M059J (cell line): ENCODE measurements at places on chromosomes 5 and 9.

DNA sequence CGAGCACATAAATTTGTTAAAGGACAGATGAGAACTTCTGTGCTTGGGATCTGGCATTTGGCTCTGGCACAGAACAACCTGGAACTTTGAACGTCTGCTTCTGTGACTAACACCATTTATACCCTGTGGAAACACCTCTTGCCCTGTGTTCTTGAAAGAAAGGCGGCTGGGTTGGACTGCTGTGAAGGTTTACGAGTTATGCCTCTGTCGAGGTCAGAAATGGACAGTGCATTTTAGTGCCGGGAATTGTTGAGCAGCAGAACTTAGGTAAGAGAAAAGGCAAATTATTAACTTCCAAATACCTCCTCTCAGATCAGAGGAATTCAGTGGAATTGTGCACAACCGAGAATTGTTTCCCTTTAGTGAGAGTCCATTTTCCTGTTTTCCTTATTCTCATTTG lies 14.1 kb upstream of the INIP start:
- no peak for DNase-seq

GRCh38 chr5:75199946-75200345 lies 36.7 kb downstream of the ANKRD31 start:
- DNase-seq, result no peak

- no peak for DNase-seq
Measured at GRCh38 chr5:173830421-173830820, 57.7 kb upstream of the CPEB4 start.

- DNase-seq, result peak; percentile 28
Measured at GRCh38 chr9:18331808-18332209, 142.1 kb upstream of the ADAMTSL1 start.

GRCh38 chr9:4573634-4574389 lies 83.5 kb downstream of the SLC1A1 start:
- no peak for DNase-seq

DNA sequence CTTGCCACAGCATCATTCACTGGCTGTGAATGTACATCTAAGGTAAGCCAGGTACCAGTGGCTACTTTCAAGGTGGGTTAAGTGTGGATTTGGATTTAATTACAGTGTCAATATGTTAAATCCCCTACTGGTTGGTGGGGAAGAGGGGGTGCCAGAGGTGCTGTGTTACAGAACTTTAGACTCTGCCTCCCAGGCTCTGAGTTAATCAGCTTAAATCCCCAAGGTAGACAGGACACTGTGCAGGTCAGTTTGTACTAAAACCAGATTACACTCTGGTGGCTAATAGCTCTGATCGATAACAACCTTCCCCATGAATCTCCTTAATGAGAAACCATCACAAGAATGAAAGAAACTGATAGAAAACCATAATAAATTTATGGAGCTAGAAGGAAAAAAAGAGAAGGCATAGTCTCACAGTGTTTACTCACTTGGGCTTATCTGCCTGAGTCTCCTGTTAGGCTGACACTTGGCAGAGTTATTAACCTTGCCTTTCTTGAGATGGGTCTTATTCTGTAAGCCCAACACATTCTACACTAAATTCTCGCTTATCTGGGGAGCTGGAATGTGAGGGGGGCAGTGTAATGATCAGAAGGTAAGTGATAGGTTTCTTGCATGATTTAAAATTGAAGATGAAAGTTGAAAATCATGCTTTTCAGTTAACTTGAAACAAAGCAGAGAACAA lies 106.8 kb downstream of the LMNB1 start:
- DNase-seq, result no peak

DNA sequence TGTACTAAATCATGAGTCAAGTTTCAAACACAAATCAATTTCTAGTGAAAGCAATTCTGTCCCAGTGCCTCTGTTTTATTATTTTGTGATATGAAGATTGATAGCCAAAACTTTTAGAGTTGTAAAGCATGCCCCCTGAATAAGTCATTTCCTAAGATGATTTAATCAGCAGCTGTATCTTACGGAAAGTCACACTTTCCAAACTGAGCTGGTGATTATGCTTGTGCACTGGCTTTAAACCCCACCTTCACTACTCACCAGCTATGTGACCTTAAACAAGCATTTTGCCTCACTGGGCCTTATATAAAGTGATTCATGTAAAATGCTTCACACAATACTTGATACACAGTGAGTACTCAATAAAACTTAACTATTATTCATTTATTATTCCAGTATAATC lies 78.1 kb downstream of the EDIL3 start:
- DNase-seq, result peak; percentile 60

- DNase-seq, result peak; percentile 94
Measured at GRCh38 chr9:4301971-4302427, 2.1 kb upstream of the GLIS3 start.

DNA sequence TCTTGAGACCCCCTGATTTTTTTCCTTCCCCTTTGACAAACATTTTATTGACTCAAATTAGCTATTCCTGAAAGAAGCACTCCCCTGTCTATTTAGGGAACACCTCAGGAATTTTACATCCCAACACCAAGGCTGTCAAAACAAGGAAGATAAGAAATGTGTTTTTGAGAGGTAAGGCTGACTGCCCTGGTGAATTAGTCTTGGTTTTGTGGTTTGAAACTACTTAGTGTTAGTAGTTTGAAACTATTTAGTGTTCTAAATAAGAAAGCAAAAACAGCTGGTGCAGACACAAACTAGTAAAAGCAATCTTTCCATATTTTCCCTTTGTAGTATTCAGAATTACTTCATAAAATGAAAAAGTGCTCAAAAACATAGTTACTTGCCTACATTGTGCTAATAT lies 120.7 kb downstream of the PCSK1 start:
- DNase-seq, result peak; percentile 32

DNA sequence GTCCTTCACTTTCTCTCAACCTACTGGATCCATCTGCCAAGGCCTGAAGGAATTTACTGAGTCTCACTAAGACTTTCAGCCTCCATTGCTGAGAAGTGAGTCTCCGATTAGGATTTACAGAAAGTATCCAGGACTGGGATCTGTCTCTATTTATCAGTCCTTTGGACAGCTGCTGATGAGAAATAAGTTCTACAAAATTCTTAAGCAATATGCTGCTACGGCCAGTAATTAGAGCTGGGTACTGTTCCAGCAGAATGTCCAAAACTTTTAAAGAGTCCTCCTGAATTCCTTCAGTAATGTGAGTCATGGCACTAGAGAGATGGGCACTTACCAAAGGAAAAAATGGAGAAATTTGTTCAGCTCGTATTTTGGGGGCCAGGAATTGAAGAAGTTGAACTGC lies 5.9 kb downstream of the TEX10 start:
- peak; percentile 17 for DNase-seq

DNA sequence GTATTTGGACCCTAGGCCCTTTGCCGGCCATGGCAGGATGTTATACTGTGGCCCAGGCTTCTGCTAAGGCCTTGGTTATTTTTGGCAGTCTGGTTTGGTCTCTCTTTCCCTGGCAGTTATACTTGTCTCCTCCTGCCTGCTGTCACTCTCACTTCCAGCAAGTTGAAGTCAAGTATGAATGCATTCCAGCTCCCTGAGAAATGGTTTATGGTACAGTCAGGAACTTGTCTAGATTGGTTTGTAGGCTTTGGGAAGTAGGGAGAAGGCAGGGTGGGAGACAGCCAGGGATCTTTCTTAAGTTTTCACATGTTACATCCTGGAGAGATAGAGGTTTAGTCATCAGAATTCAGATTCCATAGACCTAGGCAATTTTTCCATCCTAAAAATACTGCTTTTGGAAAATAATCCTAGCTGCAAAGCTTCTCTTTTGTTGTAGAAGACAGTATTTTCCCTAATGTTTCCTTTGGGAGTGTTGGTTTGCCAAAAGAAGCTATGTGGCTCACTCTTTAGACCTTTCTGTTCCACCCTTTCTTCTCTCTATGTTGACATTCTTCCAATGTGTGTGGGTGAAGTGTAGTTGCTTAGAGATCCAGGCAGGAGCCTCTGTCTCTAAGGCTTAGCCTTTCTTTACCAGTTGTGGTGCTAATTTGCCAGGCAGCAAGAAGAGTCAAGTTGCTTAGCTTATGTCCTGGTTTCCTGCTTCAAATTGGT lies 2.5 kb upstream of the KDM3B start:
- DNase-seq, result peak; percentile 13

GRCh38 chr9:133163504-133164172 lies at the start of gene GBGT1:
Gene GBGT1, minus strand, starts transcription at chr9:133163914. Its CDS starts 1,502 bp downstream, at chr9:133162412.
- DNase-seq, result no peak

- no peak for DNase-seq
Measured at GRCh38 chr9:121364886-121365285, 5.2 kb downstream of the STOM start.

GRCh38 chr5:154238776-154239481 lies 48.4 kb downstream of the GALNT10 start:
- DNase-seq, result no peak

DNA sequence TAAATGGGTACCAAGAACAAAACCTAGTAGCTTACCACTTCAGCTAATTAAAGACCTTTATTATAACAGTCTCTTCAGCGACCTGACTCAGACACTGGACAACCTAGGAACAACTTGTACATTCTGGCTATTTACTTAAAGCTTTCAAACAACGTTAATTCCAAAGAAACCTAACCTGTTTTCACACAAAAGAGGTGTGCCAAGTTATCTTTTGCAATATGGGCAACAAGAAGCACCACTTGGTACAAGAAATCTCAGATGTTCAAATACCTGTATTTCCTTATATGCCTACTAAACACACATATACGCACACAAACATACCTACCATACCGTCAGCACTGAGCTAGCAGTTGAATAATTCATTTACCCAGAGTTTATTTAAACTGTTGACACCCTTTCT lies 23.0 kb downstream of the RNF145 start:
- DNase-seq, result no peak

GRCh38 chr9:112002847-112003457 lies 106.3 kb downstream of the UGCG start:
- DNase-seq, result peak; percentile 62

DNA sequence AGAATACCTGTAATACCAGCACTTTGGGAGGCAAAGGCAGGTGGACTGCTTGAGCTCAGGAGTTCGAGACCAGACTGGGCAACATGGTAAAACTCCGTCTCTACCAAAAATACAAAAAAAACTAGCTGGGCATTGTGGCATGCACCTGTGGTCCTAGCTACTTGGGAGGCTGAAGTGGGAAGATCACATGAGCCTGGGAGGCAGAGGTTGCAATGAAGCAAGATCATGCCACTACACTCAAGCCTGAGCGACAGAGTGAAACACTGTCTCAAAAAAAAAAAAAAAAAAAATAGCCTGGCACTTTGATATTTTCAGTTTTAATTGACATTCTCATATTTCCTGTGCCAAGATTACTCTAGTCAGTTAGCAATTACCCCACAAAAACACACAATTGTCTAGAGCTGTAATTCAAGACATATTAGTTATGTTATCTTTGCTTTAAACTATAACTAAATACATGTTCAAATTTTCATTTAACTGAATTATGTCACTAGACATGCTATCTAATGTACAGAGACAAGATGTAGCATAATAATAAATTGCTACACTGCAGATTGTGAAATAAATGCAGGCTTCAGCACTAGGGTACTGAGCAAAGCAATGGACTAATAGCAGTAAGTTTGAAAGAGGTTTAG lies 378.2 kb upstream of the GRAMD2B start:
- no peak for DNase-seq

DNA sequence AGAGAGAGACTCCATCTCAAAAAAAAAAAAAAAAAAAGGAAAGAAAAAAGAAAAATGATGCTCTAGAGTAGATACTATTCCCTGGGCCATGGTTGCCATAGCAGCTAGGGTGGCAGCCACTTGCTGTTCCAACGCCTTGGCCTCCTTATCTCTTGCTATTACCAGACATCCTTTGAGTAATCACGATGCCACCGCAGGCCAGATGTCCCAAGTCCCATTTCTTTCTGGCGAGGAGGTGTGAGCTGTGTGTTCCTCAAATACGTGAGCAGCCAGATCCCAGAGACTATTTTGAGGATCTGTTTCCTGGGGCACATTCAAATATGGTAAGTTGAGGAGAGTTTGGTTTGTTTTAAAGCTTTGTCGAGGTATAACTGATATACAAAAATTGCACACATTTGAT lies 23.4 kb upstream of the GFPT2 start:
- no peak for DNase-seq

- no peak for DNase-seq
Measured at GRCh38 chr9:6413365-6414246, 607 bp downstream of the UHRF2 start.

GRCh38 chr5:134043793-134044792 lies 39.3 kb upstream of the VDAC1 start:
- DNase-seq, result no peak

DNA sequence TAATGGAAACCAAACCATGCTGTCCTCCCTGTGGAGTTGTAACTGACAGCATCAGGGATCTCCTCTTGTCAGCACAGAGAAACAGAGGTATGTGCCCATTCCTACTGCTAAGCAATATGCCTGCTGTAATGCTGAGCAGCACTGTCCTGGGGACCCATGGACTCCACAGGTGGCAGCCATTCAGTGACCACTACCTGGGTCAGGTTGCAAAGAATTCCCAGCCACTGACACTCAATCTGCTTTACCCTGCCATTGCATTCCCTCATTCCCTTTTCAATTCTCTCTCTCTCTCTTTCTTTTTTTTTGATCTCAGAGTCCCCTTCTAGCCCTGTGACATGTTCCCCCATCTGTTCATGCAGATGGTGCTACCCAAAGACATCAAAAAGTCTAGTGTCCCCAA lies 104.1 kb downstream of the GABRB2 start:
- no peak for DNase-seq

- DNase-seq, result no peak
Measured at GRCh38 chr5:62331921-62332320, 25.9 kb downstream of the KIF2A start.

GRCh38 chr5:148807851-148808250 lies 18.6 kb upstream of the ADRB2 start:
- peak; percentile 56 for DNase-seq

DNA sequence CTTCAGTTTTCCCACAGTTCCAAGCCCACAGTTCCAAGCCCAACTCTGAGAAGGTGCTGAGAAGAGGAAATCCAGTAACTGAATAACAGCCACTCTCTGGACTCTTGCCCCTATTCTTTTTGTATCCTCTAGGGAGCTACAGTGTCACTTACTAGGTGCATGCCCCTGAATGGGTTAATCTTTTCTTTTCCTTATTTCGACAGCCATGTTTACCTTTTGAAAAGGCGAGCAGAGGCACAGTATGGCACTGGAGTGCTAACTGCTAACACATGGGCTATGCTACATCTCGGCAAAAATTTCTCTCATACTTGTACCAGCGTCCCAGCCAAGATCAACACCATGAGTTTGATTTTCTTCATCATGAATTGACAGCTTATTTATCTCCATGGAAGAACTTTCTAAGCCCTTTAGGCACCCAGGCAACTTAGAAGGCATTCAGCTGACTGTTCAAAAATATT lies 222.6 kb downstream of the EBF1 start:
- no peak for DNase-seq

DNA sequence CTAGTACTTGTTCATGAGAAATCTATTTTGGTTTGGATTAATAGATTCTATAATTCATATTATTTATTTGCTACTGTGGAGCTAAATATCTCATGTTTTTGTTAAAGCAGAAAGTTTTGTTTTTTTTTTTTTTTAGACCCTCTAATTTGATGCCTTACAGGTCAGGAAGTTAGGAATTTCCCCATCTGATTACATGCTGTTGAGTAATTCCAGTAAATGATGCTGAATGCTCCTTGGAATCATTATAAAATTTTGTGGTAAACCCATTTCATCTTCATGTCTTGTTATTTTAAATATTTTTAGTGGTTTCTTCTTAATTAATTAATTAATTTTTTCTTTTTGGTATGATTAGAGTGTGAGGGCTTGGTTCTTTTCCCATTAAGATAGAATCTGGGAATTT lies 35.6 kb downstream of the NNT start:
- DNase-seq, result peak; percentile 15

GRCh38 chr9:105357937-105358336 lies 89.9 kb upstream of the FSD1L start:
- DNase-seq, result no peak
